ENCODE measurements at places on chromosomes 16 and 17. TPM values are rescaled to one million over a fixed set of nuclear protein-coding genes. Genes with fewer than 3 reads are reported as not detected.

PABPN1L gene
- total RNA-seq: not detected

UNC13D gene
- 13.1 TPM for total RNA-seq

SLC13A2 gene
- total RNA-seq: not detected

TBC1D3E gene
- not detected for total RNA-seq

KRTAP4-9 gene
- not detected for total RNA-seq

KRT37 gene
- total RNA-seq: not detected

MYOCD gene
- 1.2 TPM for total RNA-seq

APOBR gene
- 0.11 TPM for total RNA-seq

PIGS gene
- 54.6 TPM for total RNA-seq

ADCY7 gene
- 8.0 TPM for total RNA-seq

HAS3 gene
- 56.0 TPM for total RNA-seq

PRSS8 gene
- total RNA-seq: 78.8 TPM

DNA sequence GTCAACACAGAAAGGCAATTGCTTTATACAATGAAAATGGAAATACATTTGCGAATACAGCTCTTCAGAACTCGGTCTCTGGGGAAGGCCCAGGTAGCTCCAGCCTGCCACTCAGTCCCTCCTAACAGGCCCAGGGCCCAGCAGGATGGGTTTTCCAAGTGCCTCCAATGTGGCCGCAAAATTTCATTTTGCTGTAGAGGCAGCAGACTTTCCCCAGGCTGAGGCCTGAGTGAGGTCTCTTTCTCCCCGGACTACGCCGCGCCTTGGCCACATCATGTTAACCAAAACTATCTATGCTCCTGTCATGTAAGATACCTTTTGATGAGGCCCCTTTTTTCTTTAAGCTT is 606.0 kb upstream of the SALL1 start:
- no peak for DNase-seq

DNA sequence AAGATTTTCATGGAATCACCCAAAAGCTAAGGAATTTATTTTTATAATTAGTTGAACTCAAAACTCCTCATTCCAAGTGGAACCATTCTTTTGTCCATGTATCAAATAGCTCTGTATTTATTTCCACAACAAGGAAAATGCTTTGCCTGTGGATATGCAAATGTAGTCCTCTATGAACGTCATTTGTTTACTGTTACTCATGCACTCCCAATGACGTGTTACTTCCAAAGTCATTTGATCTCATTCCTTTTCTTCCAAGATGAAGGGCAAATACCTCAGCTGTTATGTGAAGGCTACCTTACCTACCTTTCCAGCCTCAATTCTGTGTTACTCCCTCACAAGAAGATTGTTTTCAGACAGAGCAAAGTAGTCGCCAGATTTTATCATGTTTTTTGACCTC is 83.7 kb downstream of the ITFG1 start:
- no peak for DNase-seq

DNA sequence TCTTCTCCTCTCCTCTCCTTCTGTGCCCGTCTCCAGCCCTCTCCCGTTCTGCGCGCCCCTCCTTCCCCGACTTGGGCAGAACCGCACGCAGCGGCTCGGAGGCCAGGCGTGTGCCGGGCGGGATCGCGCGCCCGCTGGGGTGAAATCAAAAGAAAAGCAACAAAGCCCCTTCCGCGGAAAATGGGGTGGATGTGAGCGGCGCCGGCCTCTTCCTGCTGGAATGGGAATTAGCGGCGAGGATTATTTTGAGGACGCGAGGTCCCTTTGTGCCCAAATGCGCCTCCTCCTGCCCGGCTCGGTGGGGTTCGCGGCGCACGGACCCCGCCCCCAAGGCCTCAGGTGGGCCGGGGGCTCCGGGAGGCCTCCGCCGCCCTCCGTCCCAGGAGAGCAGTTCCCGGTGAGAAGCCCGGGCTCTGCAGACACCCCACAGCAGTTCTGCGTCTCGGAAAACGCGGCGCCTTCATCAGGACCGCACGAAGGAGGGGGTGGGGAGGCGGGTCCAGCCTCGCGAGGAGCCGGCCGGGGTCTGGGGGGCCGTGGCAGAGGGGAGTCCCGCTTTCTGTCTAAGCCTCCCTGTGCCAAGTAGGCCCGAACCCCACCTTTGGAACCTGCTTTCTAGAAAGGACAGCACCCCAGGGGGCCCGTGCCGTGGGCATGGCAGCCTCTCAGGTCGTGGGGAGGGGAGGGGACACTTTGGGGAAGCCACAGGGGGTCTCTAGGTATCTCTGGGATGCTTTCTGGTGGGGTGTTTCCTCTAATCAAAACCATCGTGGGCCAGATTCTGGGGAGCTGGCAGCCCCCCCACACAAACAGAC is 91.0 kb upstream of the CBX4 start:
- peak; percentile 55 for DNase-seq

- no peak for DNase-seq
These were observed 11.8 kb downstream of the PLCG2 start for GRCh38 chr16:81790830-81791435.

GRCh38 chr16:57732037-57732436 is 3.5 kb upstream of the KATNB1 start:
- no peak for DNase-seq

GRCh38 chr17:49035470-49036269 is 38.5 kb downstream of the IGF2BP1 start:
- peak; percentile 88 for DNase-seq

GRCh38 chr16:13928646-13929045 is 8.7 kb downstream of the ERCC4 start:
- no peak for DNase-seq

DNA sequence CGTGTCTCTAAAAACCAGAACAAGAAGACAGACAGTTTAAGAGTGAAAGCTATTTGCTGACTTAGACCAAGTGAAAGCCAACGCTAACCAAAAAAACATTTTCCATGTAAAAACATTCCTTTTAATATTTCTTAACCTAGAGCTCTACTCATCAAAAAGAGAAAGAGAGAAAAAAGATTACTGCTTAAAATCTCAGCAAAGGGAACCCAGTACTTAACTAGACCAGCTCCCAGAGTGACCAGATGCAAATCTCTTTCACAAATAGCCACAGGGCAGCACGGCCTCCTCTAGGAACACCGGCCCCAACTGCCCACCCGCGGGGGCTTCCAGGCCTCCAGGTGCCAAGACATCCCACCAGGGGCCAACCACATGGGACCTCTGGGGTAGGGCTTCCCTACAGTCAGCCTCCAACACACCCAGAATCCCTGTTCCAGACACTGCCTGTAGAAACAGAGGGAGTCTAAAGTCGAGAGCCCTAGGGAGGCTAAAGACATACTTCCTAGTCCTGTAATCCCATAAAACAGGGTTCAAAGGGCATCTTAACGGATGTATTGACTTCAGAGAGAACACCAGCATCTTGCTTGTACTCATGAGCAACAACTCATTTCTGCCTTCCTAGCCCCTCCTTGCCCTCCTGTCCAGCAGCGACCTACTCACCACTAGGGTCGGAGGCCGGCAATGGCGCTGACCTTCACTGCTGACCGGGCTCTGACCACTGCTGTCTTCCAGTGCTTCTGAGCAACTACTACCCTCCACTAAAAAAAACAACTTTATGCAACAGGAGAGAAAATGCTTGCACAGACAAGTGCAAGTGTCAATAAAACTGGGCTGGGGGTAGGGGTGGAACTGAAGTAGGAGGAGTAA is 21.3 kb downstream of the ZCCHC14 start:
- no peak for DNase-seq

DNA sequence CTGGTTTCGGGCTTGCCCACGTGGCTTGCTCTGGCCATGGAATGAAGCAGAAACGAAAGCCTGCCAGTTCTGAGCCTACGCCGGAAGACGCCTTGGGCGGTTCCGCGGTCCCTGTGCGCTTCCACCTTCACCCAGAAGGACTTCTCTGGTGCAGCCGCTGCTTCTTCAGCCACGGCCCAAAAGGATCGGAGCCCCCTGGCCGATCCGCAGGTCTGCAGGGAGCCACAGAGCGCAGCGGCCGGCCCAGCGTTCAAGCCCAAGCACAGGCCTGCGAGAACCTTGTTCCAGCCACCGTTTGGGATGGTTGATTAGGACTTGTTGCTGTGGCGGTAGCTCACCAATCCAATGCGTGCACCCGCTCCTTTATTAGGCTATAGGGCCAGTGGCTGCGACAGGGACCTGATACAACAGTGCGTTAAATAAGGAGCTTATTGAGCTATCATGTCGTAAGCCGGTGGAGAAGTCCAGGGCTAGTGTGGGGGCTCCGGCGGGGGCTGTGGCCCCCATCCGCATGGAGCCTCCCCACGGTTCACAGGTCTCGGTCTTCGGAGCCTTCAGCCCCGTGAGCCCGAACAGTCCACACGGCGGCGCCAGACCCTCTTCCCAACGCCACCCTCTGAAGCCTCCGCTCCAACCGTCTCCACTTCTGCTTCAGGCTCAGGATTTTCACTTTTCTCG is 10.2 kb upstream of the MPP2 start:
- DNase-seq: peak; percentile 78

GRCh38 chr17:79406316-79406715 is 204.5 kb downstream of the RBFOX3 start:
- no peak for DNase-seq

GRCh38 chr17:39225308-39225958 is at the start of gene STAC2:
TSS of gene STAC2 (minus strand) at chr17:39225945. CDS start at chr17:39225502, 443 bp downstream.
- no peak for DNase-seq

GRCh38 chr17:50931144-50931908 is 65.2 kb upstream of the TOB1 start:
- peak; percentile 74 for DNase-seq

- DNase-seq: no peak
These were observed 86.1 kb downstream of the RAB11FIP4 start for GRCh38 chr17:31477417-31478055.

GRCh38 chr17:65328567-65328966 is 191.4 kb downstream of the RGS9 start:
- DNase-seq: no peak

DNA sequence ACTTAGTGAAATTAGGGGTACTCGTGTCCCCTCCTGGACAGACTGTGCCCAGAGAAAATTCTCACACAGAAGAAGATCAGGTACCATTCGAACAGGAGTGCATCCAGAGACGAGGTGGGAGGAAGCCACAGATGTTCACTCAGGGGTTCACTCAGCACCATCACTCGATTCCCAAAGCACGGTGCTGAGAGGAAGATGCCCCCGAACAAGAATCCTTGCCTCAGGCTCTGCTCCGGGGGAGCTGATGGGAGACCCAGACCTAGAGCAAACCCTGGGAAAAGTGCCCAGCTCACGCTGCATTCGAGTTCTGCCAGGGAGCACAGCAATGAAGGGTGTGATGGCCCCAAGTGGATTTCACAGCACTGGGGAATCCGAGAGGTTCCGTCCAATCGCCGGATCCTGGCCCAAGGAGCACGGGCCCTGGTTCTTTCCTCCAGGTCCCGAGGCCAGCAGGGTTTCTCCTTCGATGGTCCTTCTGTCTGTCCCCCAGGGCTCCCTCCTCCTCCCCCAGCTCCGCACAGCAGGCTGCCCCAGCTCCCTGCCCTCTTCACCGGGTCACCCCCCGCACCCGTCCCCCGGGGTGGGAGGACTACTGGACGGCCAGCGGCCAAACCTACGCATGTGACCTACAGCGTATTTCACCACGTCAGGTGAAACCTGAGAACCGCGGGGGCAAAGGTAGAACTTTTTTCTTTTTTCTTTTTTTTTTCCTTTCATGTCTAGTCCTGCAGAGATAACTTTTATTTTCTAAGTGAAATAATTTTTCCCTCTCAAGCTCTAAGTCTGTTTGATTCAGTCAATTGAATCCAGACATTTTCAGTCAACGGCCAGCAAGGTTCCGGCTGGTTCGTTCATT is 10.2 kb upstream of the UBE2I start:
- DNase-seq: no peak

DNA sequence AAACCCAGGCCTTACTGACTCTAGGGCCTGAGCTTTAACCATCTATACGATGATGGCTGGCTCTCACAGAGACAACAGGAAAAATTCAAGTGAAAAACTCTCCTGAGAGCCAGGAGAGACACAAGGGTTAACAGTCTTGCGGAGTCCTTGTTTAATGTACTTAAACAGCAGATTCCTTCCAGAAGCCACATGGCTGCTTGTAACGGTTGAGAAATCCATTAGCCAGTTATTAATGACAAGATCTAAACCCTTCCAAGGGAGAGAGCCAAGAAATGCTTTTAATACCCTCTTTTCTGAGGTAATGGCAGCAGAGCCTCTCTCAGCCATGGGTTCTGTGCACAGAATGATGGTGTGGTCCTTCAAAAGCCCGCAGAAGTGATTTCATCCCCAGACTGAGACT is 5.2 kb upstream of the ALDOA start:
- DNase-seq: no peak

GRCh38 chr17:57685499-57686132 is 59.5 kb downstream of the CCDC182 start:
- no peak for DNase-seq

DNA sequence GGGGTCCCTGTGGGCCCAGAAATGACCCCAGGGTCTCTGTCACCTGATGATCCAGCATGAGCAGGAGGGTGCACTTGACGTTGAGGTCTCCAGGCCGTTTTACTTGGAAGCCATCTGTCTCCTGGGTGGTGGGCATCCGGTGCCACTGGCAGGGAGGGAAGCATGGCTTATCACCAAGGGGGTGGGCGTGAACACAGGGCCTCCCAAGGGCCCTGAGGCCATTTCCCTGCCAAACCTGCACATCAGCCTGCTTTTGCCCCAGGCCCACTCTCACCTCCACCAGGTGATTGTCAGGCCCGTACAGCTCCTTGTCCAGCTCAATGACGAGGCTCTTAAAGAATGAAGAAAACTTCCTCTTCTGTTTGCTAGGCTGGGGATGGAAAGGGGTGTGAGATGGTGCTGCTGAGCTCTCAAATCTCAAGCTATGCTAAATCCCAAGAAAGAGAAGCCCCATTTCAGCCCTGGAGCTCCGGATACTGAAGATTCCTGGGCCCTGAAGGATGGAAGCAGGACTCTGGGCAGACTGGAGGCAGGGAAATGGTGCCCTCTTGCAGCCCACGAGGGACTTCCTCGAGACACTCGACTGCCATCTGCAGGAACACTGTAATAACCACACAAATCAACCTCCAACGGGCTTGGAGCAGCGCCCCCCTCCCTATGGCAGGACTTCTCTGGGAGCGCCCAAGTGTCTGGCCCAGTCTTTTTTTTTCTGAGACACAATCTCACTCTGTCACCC is 7.1 kb upstream of the FTSJ3 start:
- DNase-seq: peak; percentile 70

GRCh38 chr17:10394201-10394887 is 21.5 kb upstream of the MYH13 start:
- DNase-seq: no peak

DNA sequence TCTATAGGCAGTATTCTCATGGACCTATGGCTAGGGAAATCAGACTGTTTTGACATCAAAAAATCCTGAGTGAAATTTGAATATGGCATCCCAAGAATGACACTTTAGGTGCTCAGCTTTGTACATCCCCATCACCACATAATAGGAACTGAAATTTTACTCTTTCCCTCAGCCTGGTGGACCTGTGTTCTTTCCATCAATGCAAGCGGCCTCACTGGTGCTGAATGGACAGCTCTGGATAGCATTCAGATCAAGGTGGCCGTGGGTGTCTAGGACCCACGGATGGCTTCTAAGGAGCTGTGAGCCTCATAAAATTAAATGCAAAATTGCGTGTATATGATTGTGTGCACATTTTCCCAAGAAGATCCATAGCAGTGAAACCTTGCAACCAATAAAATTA is 152.6 kb downstream of the MAP2K6 start:
- DNase-seq: no peak

- no peak for DNase-seq
These were observed 6.4 kb downstream of the PDK2 start for GRCh38 chr17:50101346-50102163.
